ENCODE measurements at places on chromosomes 3 and 15.

DNA sequence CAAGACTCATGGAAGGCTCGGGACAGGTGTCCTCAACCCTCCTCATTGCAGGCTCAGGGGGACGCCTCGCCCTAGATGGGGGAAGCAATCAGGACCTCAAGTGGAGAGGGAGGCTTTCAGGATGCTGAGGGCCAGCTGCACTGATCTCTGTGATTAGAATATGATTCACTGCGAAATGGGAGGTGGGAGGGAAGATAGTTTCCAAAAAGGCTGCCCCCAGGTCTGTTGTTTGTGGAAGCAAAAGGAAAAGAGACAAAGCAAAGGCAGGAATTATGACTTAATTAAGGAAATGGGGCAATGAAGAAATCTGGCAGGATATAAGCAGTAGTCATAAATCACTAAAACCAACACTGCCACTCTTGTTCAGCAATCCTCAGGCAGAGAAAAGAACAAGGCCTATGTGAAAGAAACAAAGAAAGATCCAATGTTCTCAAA lies 85.6 kb upstream of the ABHD17C start:
- DNase-seq: peak; percentile 81

- DNase-seq: no peak
Observed at GRCh38 chr3:64354956-64355355, 129.7 kb upstream of the PRICKLE2 start.

DNA sequence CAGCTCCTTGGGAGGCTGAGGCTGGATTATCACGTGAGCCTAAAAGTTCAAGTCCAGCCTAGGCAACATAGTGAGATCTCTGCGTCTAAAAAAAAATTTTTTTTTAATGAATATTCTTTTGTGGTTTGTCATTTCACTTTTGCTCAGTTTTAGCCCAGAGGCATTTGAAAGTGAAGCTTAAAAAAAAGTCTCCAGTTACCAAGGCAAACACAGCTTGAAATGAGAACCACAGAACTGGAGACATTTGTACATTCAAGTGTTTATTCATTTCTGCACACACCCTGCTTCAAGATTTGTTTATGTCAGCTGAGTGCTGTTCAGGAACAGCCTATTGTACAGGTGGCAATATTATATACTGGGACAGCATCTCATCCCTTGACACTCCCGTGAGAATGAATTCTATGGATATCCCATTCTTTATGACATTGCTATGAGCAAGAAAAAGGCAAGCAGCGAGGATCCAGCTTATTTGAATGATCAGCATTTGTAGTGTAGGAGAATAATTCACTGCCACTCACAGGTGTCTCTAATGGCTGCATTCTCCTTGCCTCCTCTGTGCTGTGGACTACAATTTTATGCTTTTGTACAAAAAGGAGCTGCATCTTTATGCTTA lies 444.8 kb upstream of the GRM7 start:
- DNase-seq: no peak

DNA sequence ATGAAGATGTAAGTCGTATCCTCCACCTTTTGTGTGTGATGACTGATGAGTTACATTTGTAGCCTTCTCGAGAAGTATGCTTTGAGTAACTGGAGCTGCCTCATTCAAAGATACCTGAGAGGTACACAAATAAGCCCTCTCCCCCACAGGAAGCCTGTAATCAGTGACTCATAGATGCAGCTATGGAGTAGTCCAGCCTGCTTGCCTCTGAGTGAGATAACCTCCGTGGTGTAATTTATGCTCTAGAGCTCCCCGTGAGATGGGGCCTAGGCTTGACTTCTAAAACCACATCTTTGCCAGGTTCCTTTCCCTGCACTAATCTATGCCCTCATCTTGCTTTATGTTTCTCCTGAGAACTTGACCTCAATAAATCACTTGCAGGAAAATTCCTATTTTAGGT lies 291.7 kb downstream of the SUCLG2 start:
- DNase-seq: no peak

- no peak for DNase-seq
Observed at GRCh38 chr3:141454054-141454453, 32.8 kb upstream of the RASA2 start.

DNA sequence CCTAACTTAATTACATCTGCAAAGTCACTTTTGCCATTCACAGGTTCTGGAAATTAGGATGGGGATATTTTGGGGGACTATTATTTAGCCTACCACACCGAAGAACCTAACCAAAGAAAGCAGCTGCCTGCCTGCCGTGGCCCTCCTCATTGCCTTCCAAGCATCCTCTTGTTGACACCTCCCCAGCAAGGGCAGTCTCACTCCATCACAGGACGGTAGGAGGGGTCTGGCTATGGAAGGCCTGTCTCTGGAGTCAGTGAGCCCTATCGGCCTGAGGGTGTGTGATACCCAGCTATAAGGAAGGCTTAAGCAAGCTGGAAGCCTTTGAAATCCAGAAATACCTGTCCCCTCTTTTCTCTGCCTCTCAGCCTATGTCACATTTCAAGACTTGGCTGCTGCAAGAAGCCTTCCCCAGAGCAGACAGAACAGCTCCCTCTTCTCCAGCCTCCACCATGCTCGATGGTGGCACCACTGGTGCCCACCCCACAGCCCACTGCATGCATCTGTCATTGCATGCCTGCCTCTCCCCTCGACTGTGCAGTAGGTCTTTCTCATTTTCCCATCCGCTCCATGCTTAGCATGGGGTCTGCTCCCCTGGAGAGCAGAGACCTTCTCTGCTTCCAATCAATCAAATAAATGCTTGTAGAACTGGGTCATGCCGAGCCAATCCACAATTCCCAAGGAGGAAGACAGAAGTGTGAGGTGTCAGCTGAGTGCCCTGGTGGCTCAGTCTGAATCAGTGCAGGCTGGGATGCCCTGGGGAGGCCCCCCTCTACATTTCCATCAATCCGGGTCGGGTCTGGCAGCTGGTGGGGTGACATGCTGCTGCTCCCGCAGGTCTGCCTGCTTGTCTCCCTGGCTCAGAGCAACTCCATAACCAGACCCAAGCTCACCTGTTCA lies 23.9 kb upstream of the LOXL1 start:
- no peak for DNase-seq

GRCh38 chr3:178084938-178085816 lies 451.1 kb upstream of the KCNMB2 start:
- peak; percentile 26 for DNase-seq

GRCh38 chr3:100662113-100662823 lies 47.0 kb upstream of the TFG start:
- DNase-seq: no peak

GRCh38 chr3:22117751-22118346 lies 366.8 kb upstream of the ZNF385D start:
- DNase-seq: no peak

- no peak for DNase-seq
Observed at GRCh38 chr3:128501431-128501830, 8.4 kb upstream of the GATA2 start.

GRCh38 chr3:149371001-149371722 lies 6.3 kb downstream of the TM4SF1 start:
- no peak for DNase-seq

DNA sequence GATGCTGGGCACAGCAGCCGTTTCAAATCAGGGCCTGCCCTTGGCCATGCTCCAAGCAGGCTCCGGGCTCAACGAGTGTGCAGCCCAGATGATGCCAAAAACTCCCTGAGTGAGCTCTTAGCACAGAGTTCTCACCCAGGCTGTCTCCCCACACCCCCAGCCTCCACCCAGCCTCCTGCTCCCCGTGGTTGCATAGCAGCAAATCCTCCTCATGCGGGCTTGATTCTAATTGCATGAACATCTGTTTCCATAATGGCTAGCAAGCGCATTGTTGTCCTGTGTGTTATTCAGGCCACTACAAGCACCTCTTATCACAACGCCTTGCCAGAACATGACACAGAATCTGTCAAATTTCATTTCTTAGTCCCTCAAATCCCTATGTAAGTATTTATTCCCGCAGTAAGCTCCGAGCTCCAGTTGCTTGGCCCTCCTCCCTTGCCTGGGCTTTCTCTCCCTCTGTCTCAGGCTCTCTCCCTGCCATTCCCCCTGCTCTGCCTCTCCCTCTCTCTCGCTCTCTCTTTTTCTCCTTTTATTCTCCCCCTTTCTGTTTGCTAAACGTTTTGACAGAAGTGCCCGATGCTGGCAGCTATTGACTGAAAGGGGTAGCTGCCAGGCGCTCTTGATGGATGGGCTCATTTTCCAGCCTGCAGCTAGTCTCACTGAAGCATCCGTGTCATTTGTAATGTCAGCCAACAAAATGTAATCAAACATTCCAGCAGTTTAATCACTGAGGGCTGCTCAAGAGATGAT lies 306.5 kb downstream of the IL20RB start:
- DNase-seq: no peak

DNA sequence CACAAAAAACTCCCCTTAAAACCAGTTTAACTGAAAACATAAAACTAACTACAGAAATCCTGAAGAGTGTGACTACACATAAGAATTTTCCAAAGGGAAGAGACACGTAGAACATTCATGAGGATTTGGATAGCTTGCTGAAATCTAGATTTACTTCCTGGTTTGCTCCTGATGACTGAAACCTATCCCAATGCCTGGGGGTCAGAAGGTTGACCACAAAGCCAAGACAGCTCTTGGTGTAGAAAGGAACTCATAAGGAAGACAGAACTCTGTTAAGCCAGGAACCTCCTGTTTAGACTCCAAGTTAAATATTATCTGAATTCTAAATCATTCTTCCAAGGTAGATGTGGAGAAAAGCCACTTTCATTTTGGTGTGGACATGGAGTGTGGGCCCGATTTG lies 92.8 kb downstream of the TFG start:
- no peak for DNase-seq

GRCh38 chr3:168620854-168621253 lies 525.1 kb upstream of the GOLIM4 start:
- DNase-seq: peak; percentile 80

DNA sequence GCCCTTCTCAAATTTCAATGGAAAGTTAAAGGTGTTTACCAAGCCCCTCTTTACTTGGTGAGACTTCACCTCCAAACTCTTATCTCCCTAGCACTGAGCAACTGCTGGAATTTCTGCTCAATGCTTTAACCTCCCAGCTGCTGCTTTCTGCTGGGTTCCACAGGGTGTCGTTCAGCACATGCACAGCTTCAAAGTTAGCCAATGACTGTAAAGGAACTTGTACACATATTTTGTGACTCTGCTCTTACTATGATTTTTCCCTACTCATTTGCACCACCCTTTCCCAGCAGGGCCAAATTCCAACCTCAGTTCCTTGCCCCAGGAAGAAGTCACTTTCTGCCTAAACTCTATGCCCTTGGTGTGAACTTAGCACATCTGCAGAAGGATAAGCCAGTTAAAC lies 89.7 kb downstream of the ULK4 start:
- no peak for DNase-seq

DNA sequence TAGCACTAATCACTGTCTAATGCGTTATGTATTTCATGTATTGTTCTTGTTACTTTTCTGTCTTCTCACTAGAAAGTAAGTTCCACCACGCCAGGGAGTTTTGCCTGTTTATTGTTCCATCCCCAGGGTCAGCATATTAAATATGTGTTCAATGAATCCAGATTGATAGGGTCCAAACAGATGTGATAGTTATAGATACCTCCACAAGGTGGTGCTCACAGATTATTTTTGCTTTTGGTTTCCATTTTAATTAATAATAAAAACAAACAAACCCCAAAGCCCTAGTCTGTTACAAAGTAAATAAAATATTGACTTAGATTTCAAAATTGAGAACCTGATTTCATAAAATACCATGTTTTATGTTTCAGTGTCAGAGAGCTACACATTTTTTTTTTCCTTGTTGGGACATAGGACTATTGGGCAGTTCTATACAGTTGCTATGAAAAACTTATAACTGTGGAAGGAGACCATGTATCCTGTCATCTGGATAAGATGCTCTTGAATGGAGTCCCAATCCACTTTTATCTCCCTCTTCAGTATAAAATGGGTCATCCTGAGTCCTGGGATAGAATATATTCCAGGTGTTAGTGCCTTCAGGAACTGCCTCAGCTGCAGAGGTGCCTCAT lies 12.4 kb downstream of the OTOL1 start:
- DNase-seq: no peak

GRCh38 chr15:88428053-88428452 lies 39.1 kb downstream of the MRPL46 start:
- no peak for DNase-seq

DNA sequence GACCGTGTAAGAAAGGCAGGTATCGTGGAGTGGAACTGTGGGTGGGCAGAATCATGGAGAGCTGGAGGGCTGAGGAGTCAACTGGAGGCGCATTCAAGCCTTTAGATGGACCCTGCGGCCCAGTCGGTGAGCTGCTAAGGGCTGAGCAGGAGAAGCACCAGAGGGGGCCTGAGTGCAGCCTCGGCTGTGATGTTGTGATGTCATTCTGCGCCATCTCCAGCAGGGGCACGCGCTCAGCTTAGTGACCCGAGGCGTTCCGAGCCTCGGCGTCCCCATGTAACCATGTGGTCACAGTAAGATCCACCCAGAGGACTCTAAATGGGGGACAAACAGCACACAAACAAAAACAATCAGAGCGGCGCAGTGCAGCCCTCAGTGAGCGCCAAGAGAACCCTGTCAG lies 76.8 kb downstream of the VGLL4 start:
- DNase-seq: no peak

DNA sequence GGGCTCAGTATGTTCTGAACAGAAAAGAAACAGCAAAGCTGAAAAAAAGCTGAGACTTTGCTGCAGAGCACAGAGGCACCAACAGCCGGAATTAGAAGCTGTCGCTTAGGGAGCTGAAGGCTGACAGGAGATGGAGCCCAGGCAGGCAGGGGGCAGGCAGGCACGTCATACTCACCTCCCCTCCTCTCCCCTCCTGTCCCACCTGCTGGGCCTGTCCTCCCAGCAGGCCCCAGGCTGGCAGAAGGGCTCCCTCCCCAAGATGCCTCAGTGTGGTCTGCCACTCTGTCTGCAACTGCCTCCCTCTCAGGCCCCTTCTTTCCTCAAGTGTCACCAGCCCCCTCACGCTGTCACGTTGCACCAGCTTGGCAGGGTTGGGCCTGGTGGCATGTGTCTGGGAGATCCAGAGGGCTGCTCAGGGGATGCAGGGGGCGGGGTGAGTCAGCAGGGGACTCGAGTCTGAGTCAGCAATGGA lies 3.2 kb upstream of the ANKRD63 start:
- no peak for DNase-seq

DNA sequence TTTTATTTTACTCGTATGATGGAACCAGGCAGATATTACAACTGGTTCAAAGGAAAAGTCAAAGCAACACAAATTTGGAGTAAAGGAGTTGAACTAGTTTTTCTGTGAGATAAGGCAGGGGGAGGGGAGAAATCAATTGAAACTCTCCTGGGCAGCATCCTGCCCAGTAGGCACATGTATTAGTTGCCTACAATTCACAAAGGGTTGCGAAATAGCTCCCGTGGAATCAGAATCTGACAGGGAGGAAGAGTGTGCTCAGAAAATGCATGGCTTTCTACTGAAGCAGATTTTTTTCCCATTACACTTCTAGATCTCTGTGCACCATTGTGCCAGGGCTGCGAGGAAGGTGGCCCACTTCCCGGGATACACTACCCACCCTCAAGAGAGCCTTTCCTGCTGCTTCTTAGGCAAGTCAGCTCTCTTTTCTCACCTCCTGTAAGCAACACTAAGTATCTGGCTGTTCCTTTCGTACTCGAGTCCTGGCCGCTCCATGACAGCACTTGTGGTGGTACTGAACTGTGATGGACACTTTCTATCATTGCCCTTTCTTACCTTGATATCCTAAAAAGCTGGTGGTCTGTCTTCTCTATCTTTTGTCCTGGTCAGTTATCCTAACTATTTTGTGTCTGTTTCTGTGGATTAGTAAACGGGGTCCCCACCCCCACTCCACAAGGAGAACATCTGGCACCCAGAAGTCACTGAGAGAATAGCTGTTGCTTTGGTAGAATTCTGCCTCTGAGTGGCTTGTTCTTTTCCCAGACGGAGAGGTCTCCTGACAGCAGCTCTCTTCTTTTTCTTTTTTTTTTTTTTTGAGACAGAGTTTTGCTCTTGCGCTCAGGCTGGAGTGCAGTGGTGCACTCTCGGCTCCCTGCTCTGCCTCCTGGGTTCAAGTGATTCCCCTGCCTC lies 74.8 kb downstream of the RPL39L start:
- no peak for DNase-seq

Data from HAP-1 (cell line).